ENCODE measurements at places on chromosomes 4 and X.

GRCh38 chr4:31100536-31100935 lies 380.4 kb downstream of the PCDH7 start:
- DNase-seq: no peak

DNA sequence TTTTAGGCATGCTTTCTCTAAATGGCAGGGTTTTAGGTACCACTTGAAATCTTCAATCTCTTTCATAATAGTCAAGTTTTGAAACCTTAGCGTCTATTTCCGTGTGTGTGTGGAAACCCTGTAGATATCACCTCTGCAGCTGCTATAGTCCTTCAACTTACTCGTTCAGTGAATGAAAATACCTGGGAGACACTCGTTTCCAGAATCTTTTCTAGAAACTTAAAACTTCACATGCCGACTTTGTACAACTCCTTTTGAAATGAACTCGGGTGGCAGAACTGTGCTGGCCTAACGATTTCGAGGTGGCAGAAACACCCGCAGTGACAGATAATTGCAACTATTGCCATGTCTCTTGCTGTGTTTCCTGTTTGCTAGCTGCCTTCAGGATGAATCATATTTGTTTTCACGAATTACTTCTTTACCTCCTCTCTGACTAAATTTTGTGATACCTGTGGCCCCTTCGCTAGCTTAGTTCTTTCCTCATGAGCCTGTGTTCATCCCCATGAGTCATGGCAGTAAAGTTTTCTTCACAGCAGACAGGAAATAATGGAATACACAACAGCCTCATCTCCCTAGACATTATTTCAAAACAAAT lies 104.7 kb upstream of the SMIM10 start:
- no peak for DNase-seq

- DNase-seq: no peak
These were observed 17.2 kb upstream of the ADGRL3 start for GRCh38 chr4:61182915-61183314.

DNA sequence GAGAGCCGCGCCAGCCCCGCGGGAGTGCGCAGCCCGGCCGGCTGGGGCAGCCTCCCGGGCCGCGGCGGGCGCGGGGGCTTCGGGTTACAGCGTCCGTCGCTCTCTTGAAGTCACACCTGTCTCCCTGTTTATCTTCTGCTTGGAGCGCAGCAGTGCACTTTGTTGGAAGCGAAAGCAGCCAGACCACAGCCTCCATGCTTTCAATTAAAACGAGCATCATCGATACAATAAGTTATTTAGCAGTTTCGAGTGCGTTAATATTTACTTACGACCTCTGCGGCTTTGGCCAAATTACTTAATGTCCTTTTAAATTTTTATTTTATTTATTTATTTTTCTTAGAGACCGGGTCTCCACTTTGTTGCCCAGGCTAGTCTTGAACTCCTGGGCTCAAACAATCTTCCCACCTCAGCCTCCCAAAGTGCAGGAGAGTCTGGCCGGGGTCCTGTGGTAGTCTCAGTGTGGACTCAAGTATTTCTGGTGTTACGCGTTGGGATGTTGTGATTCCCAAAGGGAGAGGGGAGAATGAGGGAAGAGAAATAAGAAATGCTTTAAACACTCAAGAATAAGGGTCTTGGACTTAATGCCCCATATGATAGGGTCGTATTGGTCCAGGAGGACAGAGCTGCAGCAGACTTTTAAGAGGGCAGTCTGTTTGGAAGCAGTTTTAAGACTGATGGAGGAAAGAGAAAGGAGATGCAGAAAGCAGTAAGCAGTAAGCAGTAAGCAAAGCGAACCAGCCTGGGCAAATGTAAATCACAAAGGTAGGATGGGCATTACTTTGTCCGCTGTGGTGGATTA lies 504 bp upstream of the PDLIM3 start:
- DNase-seq: no peak

GRCh38 chr4:11743976-11744375 lies 315.3 kb upstream of the HS3ST1 start:
- no peak for DNase-seq

DNA sequence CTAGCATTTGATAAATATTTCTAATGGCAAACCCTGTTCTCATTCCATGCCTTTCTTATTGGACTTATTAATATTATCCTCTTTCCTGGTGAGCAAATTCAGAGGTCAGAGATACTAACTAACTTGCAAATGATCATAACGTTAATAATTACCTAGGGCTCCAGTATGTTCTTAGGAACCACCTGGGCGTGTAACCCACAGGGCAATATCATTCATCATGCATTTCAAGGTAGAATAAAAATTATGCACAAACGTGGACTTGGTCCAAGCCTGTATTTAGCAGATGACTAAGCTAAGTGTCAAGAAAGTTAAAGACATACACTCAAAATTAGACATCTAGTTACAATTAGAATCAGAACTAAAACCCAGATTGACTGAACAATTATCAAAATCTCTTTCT lies 850.1 kb downstream of the TRIML1 start:
- DNase-seq: no peak

GRCh38 chrX:25007059-25008053 lies 8.4 kb downstream of the ARX start:
- DNase-seq: no peak

All from CD4-positive, alpha-beta memory T cell (primary cell).